Activated CD8-positive, alpha-beta memory T cell treated with anti-CD3 and anti-CD28 coated beads, Interleukin-2, amount 10 ng/mL, durations not matched to agents 7 days and 5 days (primary cell): ENCODE measurements at places on chromosomes 12 and 14.

DNA sequence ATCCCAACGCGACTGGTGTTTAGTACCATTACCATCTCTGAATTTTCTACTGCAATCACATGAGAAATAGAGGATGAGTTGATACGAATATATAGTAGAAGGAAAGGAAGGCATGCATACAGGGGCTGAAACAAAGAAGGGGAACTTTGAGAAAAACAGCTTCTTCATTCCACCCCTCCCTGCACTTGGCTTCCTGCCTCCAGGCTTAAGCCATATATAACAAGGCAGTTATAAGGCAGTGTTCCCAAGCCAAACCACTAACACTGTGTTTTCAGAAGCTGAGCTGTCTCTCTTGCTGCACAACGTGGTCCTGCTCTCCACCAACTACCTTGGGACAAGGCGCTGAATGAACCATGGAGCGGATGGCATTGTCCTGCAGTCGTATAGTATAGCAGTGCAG lies 11.0 kb downstream of the LETMD1 start:
- H3K27me3 ChIP-seq, result no peaks in the 10 kb centered on the region
- H3K36me3 ChIP-seq, result peaks cover 42% of the 10 kb centered on the region
- DNase-seq, result no peak
- H3K4me3 ChIP-seq, result no peak overlapping the region
- H3K27ac ChIP-seq, result no peak overlapping the region

GRCh38 chr14:58659846-58660245 lies 22.1 kb downstream of the DACT1 start:
- H3K4me1 ChIP-seq, result no peaks in the 10 kb centered on the region
- H3K36me3 ChIP-seq, result no peaks in the 10 kb centered on the region
- no peak overlapping the region for H3K4me3 ChIP-seq
- H3K27me3 ChIP-seq, result peaks cover 13% of the 10 kb centered on the region
- no peak for DNase-seq

DNA sequence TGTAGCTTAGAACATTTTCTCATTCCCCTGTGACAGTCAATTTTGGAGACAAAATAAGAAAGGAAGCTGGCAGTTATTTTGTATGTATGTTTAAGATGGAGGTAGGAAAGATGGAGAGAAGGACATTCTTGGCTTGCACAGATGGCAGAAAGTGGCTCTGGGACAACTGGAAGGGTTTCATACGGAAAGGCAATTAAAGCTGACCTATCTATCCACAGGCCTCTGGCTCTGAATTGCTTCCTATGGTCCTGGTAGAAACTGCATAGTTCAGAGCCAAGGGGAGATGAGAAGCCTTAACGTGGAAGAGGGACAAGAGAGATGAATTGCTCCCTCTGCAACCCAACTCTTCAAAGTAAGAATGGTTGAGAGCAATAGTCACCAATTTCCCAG lies 8.0 kb upstream of the NPFF start:
- H3K27ac ChIP-seq, result no peak overlapping the region
- peaks cover 12% of the 10 kb centered on the region for H3K36me3 ChIP-seq
- no peak for DNase-seq

- peaks cover 13% of the 10 kb centered on the region for H3K36me3 ChIP-seq
- H3K27ac ChIP-seq, result no peak overlapping the region
- H3K4me1 ChIP-seq, result peaks cover 5% of the 10 kb centered on the region
Observed at GRCh38 chr12:91811481-91812287, 334.0 kb downstream of the BTG1 start.

DNA sequence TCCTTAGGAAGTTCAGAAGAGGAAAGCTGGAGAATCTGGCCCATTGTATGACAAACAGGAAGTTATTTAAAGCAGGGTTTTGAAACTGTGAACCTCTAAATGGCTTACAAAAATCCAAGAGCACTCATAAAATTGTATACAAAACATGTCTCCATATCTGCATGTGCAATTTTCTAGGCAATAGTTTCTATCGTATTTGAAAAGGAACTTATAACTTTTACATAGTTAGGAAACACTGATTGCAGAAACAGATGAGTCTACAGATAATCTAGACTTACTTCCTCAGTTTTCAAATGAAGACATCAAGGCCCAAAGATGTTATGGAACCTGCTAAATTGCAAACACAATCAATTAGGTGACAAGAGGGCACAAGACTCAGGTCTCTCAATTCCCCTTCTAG lies 53.3 kb upstream of the ETV6 start:
- peaks cover 8% of the 10 kb centered on the region for H3K27me3 ChIP-seq
- H3K4me1 ChIP-seq, result no peaks in the 10 kb centered on the region
- no peak overlapping the region for H3K27ac ChIP-seq
- no peak for DNase-seq

- peaks cover 78% of the 10 kb centered on the region for H3K27me3 ChIP-seq
- no peak for DNase-seq
- H3K4me3 ChIP-seq, result no peak overlapping the region
- H3K4me1 ChIP-seq, result peaks cover 42% of the 10 kb centered on the region
- no peaks in the 10 kb centered on the region for H3K36me3 ChIP-seq
Observed at GRCh38 chr14:74571901-74572725, 39.9 kb downstream of the LTBP2 start.

GRCh38 chr12:78568321-78569020 lies 296.1 kb upstream of the SYT1 start:
- no peak overlapping the region for H3K27ac ChIP-seq
- no peaks in the 10 kb centered on the region for H3K4me1 ChIP-seq
- no peak for DNase-seq
- no peaks in the 10 kb centered on the region for H3K27me3 ChIP-seq
- no peaks in the 10 kb centered on the region for H3K36me3 ChIP-seq

- H3K4me1 ChIP-seq, result peaks cover 8% of the 10 kb centered on the region
- no peak for DNase-seq
- peaks cover 20% of the 10 kb centered on the region for H3K36me3 ChIP-seq
- H3K27ac ChIP-seq, result no peak overlapping the region
- no peaks in the 10 kb centered on the region for H3K27me3 ChIP-seq
Observed at GRCh38 chr14:74693191-74693590, 19.7 kb downstream of the AREL1 start.

DNA sequence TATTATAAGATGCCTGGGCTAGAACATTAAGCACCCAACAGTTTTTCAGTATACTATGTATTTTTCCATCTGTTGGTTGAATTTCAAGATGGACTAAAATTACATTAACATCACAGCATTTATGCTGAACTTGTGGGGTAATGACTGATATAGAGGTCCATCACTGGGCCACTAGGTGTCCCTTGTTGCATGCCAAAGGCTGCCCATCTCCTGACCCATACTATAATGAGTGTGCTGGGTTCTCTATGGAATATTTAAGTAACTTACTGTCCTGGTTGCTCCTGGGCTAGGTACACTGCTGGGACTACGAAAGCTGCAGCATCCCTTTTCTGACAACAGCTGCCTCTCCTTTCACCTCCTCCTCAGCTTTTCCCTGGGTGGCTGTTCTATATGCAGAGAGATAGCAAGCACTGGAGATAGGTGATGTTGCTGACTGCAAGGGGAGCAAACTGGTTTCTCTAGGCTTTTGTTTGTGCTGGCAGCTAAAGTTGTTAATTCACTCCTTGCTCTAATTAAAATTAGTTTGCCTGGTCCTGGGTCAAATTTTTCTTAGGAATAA lies 138.6 kb upstream of the TRHDE start:
- H3K27ac ChIP-seq, result no peak overlapping the region
- H3K27me3 ChIP-seq, result no peaks in the 10 kb centered on the region
- no peak overlapping the region for H3K4me3 ChIP-seq
- no peak for DNase-seq

- H3K27ac ChIP-seq, result no peak overlapping the region
- no peaks in the 10 kb centered on the region for H3K4me1 ChIP-seq
- H3K4me3 ChIP-seq, result no peak overlapping the region
- DNase-seq, result no peak
- H3K27me3 ChIP-seq, result peaks cover 2% of the 10 kb centered on the region
Observed at GRCh38 chr14:32312010-32312331, 17.1 kb upstream of the AKAP6 start.

- H3K27ac ChIP-seq, result no peak overlapping the region
- DNase-seq, result peak; percentile 31
- H3K4me3 ChIP-seq, result no peak overlapping the region
- H3K36me3 ChIP-seq, result no peaks in the 10 kb centered on the region
- H3K27me3 ChIP-seq, result peaks cover 8% of the 10 kb centered on the region
- H3K4me1 ChIP-seq, result no peaks in the 10 kb centered on the region
Observed at GRCh38 chr14:69291891-69292561, 32.1 kb downstream of the GALNT16 start.

DNA sequence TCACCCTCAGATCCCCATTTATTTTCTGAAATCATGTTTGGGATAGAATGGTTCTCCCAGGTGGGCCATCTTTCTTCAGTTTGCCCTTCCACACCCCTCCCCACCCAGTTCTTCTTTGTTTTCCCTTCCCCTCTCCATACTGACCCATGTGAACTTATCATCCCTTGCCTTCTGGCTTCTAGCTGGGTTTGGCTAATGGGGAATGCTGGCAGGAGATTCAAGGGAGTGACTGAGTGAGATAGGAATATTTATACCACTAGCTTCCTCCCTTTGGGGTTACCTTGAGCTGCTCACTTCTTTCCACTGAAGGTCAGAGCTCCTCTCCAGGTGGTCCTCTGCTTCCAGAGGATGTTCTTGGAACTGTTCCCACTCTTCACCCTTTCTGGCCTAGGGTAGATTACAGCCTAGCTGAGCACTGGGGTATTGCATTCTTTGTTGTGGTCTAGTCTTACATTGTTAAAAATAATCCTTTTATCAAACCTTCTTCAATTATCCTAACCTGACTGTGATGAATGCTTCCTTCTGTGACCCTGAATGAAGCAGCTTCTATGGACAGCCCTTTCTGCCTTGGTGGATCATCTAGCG lies 88.3 kb upstream of the ATP2B1 start:
- no peaks in the 10 kb centered on the region for H3K27me3 ChIP-seq
- H3K36me3 ChIP-seq, result no peaks in the 10 kb centered on the region
- DNase-seq, result no peak
- H3K27ac ChIP-seq, result no peak overlapping the region
- no peaks in the 10 kb centered on the region for H3K4me1 ChIP-seq
- no peak overlapping the region for H3K4me3 ChIP-seq

- no peaks in the 10 kb centered on the region for H3K36me3 ChIP-seq
- H3K27me3 ChIP-seq, result peaks cover 48% of the 10 kb centered on the region
- H3K4me3 ChIP-seq, result no peak overlapping the region
- no peak for DNase-seq
Observed at GRCh38 chr14:99821519-99822508, 28.6 kb downstream of the EML1 start.

GRCh38 chr12:19588951-19589350 lies 149.7 kb downstream of the AEBP2 start:
- no peaks in the 10 kb centered on the region for H3K27me3 ChIP-seq
- DNase-seq, result no peak
- H3K27ac ChIP-seq, result no peak overlapping the region

DNA sequence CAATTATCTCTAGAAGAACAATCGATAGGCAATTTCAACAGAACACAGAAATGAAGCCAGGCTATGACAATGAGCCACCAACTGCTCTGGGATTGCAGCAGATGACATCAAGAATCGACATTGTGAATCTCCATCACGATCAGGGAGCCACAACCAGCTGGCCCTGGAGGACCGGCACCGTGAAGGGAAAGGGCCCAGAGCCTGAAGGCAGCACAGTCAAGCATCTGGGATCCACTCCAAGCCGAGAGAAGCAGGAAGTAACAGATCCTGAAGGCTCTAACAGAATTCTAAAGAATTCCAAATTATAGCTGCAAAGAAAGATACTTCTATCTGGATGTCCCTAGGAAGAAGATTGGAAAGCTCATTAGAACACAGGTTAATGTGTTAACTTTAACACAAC lies 61.0 kb downstream of the LRRC74A start:
- no peak for DNase-seq
- H3K4me1 ChIP-seq, result peaks cover 5% of the 10 kb centered on the region
- H3K4me3 ChIP-seq, result no peak overlapping the region
- peaks cover 1% of the 10 kb centered on the region for H3K36me3 ChIP-seq
- H3K27me3 ChIP-seq, result peaks cover 10% of the 10 kb centered on the region
- no peak overlapping the region for H3K27ac ChIP-seq

DNA sequence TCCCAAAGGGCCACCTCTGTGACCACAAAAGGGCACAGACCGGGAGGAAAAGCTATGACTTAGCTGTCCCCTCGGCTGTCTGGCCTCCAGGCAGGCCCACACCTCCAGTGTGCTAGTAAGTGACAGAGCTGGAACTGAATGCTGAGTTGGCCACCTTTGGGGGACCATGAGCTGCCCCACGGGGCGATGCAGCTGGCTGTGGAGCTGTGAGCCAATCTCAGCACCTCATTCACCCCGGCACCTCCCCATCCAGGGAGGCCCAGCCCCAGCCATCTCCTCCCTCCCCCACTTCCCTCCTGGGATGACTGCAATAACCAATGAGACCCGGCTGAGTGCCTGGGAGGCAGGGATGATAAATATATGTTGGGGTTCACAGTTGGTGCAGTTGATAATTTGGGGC lies 12.2 kb upstream of the TESC start:
- H3K27me3 ChIP-seq, result peaks cover 19% of the 10 kb centered on the region
- H3K27ac ChIP-seq, result no peak overlapping the region
- no peak for DNase-seq
- no peak overlapping the region for H3K4me3 ChIP-seq
- H3K36me3 ChIP-seq, result no peaks in the 10 kb centered on the region

DNA sequence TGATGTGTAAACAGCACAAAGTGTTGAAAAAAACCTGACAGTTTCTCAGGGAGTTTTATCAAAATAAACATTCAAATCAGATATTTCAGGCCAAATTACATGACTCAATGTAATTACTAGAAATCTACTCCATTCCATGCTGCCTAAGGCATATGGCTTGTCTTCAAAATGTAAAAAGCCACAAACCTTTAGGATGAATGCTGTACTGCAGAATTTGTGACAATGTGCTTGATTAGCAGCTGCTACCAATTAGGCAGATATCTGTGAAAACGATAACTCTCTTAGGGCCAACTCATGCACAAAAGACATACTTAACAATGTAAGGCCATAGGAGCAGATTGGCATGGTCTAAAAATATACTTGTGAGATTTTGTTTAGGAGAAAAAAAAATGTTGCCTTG lies 267.0 kb downstream of the DACT1 start:
- H3K27me3 ChIP-seq, result peaks cover 3% of the 10 kb centered on the region
- H3K4me3 ChIP-seq, result no peak overlapping the region
- H3K4me1 ChIP-seq, result no peaks in the 10 kb centered on the region
- no peaks in the 10 kb centered on the region for H3K36me3 ChIP-seq
- no peak overlapping the region for H3K27ac ChIP-seq

- H3K36me3 ChIP-seq, result peaks cover 21% of the 10 kb centered on the region
- peak overlapping the region; percentile 88 for H3K4me3 ChIP-seq
- no peak for DNase-seq
- H3K27ac ChIP-seq, result peak overlapping the region; percentile 95
- H3K27me3 ChIP-seq, result no peaks in the 10 kb centered on the region
Observed at GRCh38 chr12:121628536-121628935, 2.2 kb downstream of the ORAI1 start.

GRCh38 chr14:101215927-101216326 lies 312.4 kb upstream of the RTL1 start:
- peak; percentile 32 for DNase-seq
- H3K27me3 ChIP-seq, result no peaks in the 10 kb centered on the region
- H3K4me3 ChIP-seq, result no peak overlapping the region
- H3K36me3 ChIP-seq, result no peaks in the 10 kb centered on the region
- H3K4me1 ChIP-seq, result no peaks in the 10 kb centered on the region

- H3K4me3 ChIP-seq, result no peak overlapping the region
- H3K27ac ChIP-seq, result no peak overlapping the region
- peaks cover 1% of the 10 kb centered on the region for H3K36me3 ChIP-seq
- peaks cover 4% of the 10 kb centered on the region for H3K4me1 ChIP-seq
- peaks cover 88% of the 10 kb centered on the region for H3K27me3 ChIP-seq
- DNase-seq, result no peak
Observed at GRCh38 chr14:60506462-60506984, 2.4 kb upstream of the SIX6 start.

GRCh38 chr12:97754306-97754705 lies 291.7 kb downstream of the RMST start:
- H3K36me3 ChIP-seq, result no peaks in the 10 kb centered on the region
- H3K4me3 ChIP-seq, result no peak overlapping the region
- DNase-seq, result no peak
- H3K27me3 ChIP-seq, result no peaks in the 10 kb centered on the region
